Naive thymus-derived CD8-positive, alpha-beta T cell (primary cell): ENCODE measurements at places on chromosomes 5 and 9. TPM values are rescaled to one million over a fixed set of nuclear protein-coding genes. Genes with fewer than 3 reads are reported as not detected.

TUBB4B gene
- total RNA-seq, result 60.2 TPM

FAM163B gene
- total RNA-seq, result not detected

SKP1 gene
- 250 TPM for total RNA-seq

DNA sequence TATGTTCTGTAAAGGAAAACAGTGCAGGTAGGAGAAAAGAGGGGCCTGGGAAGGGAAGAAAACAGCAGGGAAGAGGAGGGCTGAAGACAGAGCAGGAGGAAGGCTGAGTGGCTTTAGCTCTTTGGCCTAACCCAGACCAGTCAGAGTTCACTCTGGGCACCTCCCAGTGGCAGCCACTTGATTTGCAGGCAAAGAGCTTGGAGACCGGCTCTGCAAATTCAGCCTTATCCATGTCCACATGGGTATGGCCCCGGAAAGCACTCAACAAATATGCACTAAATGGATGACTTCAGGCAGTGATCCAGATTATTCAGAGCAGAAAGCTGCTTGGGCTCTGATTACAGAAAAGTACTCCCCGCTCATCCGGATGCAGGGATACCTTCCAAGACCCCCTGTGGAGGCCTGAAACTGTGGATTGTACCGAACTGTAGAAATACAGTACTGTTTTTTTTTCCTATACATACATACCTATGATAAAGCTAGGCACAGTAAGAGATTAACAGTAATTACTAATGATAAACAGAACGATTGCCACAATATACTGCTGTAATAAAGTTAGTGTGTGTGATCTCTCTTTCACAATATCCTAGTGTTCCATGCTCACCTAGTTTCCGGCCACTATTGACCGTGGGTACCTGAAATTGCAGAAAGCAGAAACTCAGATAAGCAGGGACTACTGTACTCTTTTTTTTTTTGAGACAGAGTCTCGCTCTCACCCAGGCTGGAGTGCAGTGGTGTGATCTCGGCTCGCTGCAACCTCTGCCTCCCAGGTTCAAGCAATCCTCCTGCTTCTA, 4.6 kb upstream of the RNU6ATAC start:
- no peaks in the 10 kb centered on the region for H3K36me3 ChIP-seq
- H3K4me1 ChIP-seq, result peaks cover 2% of the 10 kb centered on the region
- no peaks in the 10 kb centered on the region for H3K27me3 ChIP-seq
- no peak for DNase-seq

DNA sequence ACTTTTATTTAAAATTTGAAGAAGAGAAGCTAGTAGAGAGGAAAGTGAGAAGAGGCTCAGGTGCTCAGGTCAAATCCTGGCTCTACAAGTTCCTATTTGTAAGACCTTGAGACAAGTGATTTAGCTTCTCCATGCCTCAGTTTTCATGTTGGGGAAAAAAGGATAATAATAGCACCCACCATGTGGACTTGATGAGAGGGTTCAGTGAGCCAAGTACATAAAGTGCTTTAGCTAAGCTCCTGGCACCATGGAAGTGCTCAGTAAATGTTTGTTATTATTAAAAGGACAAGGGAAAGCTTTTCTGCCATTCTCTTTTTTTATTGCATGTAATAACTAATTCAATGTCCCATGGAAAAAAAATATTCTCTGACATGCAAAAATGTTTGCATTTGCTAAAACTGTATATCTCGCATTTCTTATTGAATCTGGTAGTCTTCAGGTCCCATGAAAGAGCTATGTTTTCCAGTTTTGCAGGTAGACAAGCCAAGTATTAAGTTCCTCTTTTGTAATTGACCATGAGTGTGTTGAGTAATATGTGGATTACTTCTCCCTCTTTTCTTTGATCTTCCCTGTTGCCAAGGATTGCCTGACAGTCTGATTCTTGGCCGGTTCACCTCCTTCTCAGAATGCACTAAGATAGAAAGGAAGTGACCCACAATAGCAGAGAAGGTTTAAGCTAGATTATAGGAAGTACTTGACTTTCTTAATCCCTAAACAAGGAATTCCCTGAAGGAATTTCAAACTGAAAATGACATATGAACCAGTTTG, 45.6 kb upstream of the TRIM32 start:
- DNase-seq, result no peak
- no peak overlapping the region for H3K27ac ChIP-seq
- H3K4me3 ChIP-seq, result no peak overlapping the region
- no peaks in the 10 kb centered on the region for H3K4me1 ChIP-seq

GRCh38 chr5:132190161-132190817, 37.4 kb downstream of the P4HA2 start:
- H3K27me3 ChIP-seq, result peaks cover 5% of the 10 kb centered on the region
- no peaks in the 10 kb centered on the region for H3K36me3 ChIP-seq
- H3K4me1 ChIP-seq, result no peaks in the 10 kb centered on the region
- H3K27ac ChIP-seq, result no peak overlapping the region
- DNase-seq, result no peak
- H3K4me3 ChIP-seq, result no peak overlapping the region

DNA sequence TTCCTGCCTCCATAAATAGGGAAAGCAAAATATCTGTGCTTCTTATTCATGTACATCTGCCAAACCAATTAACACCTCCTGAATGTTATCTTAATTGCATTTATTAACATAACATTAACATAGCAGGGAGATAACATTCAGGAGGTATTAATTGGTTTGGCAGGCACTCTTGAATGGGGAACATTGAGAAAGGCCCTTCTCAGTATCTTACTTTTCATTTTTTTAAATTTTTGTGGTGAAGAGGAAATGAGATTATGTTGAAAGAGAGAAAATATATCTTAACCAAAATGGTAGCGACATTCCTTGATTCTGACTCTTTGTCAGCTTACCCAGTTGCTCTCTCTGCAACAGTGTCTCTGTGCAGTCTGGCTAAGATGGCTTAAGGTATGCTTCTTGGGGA, 100.4 kb upstream of the TLE1 start:
- DNase-seq, result no peak
- no peak overlapping the region for H3K27ac ChIP-seq
- no peaks in the 10 kb centered on the region for H3K36me3 ChIP-seq
- no peaks in the 10 kb centered on the region for H3K4me1 ChIP-seq
- no peaks in the 10 kb centered on the region for H3K27me3 ChIP-seq
- H3K4me3 ChIP-seq, result no peak overlapping the region

DNA sequence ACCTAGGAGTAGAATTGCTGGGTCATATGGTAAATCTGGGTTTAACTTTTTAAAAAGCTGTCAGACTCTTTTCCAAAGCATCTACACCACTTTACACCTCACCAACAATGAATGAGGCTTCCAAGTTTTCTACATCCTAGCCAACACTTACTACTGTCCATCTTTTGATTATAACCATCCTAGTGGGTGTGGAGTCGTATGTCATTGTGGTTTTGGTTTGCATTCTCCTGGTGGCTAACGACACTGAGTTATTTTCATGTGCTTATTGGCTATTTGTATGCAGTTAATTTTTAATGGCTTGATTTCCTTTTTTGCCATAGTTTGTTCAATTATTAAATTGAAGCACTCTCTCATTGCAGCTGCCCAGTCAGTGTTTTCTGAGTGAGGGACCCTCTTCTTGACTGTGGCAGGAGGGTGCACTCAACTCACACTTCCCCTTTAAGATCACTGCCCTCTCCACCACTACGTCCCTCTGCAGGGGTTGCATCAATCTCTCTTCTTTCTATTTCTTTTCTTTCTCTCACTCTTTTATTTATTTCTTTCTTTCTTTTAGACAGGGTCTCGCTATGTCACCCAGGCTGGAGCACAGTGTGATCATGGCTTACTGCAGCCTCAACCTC, 182.3 kb downstream of the C9orf152 start:
- H3K36me3 ChIP-seq, result no peaks in the 10 kb centered on the region

GRCh38 chr9:10242255-10242654, 370.5 kb downstream of the PTPRD start:
- no peaks in the 10 kb centered on the region for H3K36me3 ChIP-seq
- DNase-seq, result no peak
- H3K27ac ChIP-seq, result no peak overlapping the region
- no peak overlapping the region for H3K4me3 ChIP-seq

DNA sequence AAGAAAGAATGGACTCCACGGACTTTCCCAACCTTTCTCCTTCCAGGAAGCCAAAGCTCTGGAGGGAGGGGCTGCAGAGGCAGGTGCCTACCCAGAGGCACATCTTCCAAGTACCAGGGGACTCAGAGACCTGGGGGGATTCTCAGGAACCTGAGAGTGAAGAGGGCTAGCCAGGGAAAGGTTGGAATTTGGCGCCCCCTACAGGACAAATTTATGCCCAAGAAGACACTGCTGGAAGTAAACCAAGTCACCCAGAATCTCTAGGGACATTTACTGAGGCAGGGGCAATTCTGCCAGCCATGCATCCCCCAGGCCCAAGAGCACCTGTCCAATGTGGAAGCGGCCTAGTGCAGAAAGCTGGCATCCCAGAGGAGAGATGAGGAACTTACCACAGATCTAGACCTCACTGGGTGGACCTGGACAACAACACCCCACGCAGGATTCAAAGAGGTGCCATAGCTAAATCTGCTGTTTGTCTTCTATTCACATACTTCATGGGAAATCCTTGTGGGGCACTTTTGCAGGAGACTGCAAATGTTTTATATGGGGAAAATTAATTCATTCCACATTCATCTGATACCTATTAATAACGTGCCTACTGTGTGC, 25.9 kb upstream of the IDNK start:
- H3K4me1 ChIP-seq, result no peaks in the 10 kb centered on the region
- peak; percentile 20 for DNase-seq
- H3K36me3 ChIP-seq, result peaks cover 5% of the 10 kb centered on the region
- H3K27ac ChIP-seq, result no peak overlapping the region
- no peak overlapping the region for H3K4me3 ChIP-seq

- H3K36me3 ChIP-seq, result peaks cover 11% of the 10 kb centered on the region
- no peak overlapping the region for H3K4me3 ChIP-seq
- H3K27me3 ChIP-seq, result no peaks in the 10 kb centered on the region
- no peaks in the 10 kb centered on the region for H3K4me1 ChIP-seq
Measured at GRCh38 chr5:65535529-65535987, 27.4 kb downstream of the CENPK start.

GRCh38 chr9:36140086-36141084, 3.9 kb downstream of the GLIPR2 start:
- peaks cover 91% of the 10 kb centered on the region for H3K4me1 ChIP-seq
- H3K27ac ChIP-seq, result peak overlapping the region; percentile 87
- peak overlapping the region; percentile 63 for H3K4me3 ChIP-seq
- H3K36me3 ChIP-seq, result peaks cover 4% of the 10 kb centered on the region

DNA sequence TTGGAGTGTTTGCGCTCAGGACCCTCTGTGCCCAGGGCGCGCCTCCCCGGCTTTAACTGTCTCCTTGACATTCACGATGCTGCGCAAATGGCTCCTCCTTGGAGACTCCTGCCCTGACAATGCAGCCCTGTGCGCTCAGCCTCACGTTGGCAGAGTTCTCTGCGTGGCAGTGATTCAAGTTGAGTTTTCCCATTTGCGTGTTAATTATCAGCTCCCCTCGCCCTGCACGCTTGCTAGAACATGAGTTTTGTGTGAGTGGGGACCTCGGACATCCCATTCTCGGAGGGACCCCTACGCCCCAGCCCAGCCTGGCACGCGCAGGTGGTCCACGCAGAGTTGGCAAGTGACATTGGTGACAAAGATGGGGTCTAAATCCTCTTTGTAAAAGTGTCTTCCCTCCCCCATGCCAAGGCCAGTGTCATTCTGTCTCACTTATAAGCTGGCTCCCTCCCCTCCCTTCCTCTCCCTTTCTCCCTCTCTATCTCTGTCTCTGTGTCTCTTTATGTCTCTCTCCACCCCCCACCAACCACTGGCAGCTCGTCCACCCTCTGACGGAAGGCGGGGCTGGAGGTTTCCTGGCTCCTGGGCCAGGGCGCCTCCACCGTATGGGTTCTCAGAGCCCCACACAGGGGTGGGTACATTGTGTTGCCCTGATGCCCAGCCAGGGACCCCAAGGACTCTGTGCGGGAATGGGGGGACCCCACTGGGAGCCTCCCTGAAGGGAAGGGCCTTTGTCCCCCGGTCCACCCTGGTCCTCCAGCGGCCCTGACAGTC, 169.3 kb downstream of the OLFM1 start:
- DNase-seq, result no peak
- no peak overlapping the region for H3K4me3 ChIP-seq
- H3K27ac ChIP-seq, result no peak overlapping the region

GRCh38 chr5:150488519-150489359, 19.2 kb upstream of the NDST1 start:
- H3K27ac ChIP-seq, result no peak overlapping the region
- no peaks in the 10 kb centered on the region for H3K36me3 ChIP-seq
- H3K4me3 ChIP-seq, result no peak overlapping the region

DNA sequence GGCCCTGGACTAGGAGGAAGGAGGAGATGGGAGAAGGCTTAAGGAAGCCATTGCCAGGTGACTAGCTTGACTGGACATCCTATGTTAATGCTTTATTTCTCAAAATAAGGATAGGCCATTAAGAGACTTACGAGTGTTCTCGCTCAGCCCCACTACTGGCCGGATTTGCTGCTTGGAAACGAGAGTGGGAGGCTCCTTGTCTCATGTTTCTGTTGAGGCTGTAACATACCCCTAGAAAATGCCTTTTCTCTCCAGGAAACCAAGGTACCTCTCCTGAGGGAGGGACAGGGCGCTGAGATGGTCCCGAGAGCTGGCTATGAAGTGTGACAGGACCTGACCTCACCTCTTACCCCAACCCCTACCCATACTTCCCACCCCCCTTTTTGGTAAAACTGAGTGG, 60.0 kb downstream of the RALGPS1 start:
- DNase-seq, result no peak
- peaks cover 28% of the 10 kb centered on the region for H3K27me3 ChIP-seq
- H3K4me3 ChIP-seq, result no peak overlapping the region
- H3K27ac ChIP-seq, result no peak overlapping the region
